ENCODE measurements at places on chromosomes 2 and 18.

DNA sequence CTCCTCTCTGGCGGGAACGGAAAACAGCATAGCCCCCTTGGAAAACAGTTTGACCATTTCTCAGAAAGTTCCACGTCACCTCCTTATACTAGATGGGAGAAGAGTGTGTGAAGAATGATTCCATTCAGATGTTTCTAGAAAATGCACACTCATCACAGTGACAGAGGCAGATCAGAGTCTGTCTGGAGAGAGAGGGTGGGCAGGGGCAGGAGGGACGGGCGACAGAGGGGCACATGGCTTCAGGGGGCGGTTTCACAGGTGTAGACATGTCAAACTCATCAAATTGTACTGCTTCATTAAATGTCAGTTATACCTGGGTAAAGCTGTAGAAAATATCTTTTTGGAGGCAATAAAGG is 88.8 kb upstream of the TAF1B start:
- DNase-seq, result no peak

DNA sequence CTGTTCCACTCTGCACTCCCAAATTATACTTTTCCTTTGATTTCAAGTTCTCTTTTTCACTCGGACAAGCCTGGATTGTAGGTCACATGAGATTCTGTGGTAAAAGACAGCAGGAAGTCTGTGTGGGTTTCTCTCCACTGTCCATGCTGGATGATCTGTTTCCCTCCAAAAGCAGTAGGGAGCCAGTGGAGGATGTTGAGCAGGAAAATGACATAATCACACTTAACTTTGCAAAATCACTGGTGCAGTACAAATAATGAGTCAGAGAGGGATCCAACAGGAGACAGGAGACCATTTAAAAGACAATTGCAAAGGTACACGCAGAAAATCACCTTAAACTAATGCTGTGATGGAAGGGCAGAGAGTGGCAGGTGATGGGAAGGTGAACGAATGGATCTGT is 301.3 kb downstream of the ZNF407 start:
- DNase-seq, result no peak

- no peak for DNase-seq
Measured at GRCh38 chr18:33269223-33269622, 171.3 kb downstream of the CCDC178 start.

DNA sequence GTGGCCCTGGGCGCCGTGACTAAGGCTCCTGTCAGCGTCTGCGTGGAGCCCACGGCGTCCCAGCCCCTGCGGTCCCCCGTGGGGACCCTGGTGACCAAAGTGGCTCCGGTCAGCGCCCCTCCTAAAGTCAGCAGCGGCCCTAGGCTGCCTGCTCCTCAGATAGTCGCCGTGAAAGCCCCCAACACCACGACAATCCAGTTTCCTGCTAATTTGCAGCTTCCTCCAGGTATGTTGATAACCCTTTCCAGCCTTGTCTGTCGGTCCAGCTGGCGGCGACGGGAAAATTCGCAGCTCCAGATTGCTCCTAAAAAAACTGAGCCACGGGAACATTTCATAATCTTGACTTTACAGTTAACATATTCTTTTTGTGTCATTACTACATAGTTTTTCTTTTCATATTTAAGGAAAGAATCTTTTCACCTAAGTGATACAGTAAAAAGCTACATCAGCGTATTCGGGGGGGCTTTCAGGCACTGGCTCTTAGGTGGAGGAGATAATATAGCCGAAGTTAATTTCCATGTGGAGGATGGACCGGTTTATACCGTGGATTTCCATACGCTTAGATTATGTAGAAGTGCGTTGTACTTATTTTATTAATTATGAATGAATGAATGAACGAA is 916 bp downstream of the TAF4B start:
- no peak for DNase-seq

GRCh38 chr2:73187549-73187948 is 14.8 kb upstream of the NOTO start:
- DNase-seq, result no peak

- DNase-seq, result no peak
Measured at GRCh38 chr2:9764153-9764778, 79.0 kb upstream of the TAF1B start.

DNA sequence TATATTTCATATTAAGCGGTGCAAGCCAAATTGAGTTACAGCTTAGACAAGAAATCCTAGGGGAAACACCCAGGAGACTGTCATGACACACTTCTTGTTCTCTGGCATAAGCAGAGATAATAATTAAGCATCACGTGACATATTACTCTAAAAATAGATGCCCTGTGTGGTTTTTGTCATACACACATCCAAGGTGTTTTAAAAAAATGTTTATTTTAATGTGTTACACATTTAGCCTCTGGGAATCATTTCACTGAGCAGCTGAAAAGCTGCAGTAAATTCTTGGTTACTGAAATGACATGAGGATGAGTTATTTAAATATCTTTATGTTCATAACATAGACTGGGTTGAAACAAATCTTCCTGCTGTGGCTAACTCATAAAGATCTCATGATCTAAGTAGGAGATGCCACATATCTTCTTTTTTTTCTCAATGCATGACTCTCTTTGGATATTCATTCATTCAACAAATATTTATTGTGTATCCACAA is 38.0 kb upstream of the ERMN start:
- DNase-seq, result no peak

DNA sequence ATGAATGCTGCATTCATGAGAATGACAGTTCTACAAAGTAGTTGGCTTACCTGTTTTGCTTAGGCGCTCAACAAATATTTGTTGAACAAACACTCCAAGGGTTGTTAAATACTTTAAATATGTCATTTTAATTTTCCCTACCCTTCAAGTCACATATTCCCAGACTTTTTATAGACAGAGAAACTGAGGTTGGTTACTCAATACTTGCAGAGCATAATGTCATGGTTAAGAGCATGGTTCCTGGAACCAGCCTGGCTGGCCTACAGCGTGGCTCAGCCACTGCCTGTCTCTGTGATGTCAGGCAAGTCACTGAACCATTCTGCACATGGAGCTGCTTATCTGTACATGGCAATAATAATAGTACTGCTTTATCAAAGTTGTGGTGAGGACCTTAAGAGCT is 120.0 kb upstream of the STK17B start:
- DNase-seq, result peak; percentile 19

DNA sequence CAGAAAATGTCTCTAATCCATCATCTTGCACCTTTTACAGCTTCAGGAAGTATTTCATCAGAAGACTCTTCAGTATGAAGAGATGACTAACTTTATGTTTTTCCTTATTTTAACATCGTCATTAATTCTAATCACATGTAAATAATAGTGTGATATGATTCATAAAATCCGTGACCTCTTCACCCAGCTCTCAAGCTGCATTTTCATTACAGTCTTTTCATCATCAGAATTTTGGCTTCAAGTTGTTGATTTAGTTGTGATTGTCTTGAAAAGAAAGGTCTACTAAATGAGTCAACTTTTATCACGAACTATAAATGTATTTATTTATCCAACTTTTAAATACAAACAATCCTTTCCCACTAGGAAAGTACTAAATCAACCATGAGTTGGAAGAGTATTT is 410.3 kb downstream of the LRP1B start:
- DNase-seq, result no peak

All from thyroid gland (tissue), 4 donors.